Upper lobe of right lung (tissue), 1 donor: ENCODE measurements at places on chromosomes 7 and 10. TPM values are rescaled to one million over a fixed set of nuclear protein-coding genes. Genes with fewer than 3 reads are reported as not detected.

- DNase-seq, result no peak
Observed at GRCh38 chr7:73881352-73882046, 20.5 kb downstream of the TMEM270 start.

- no peak for DNase-seq
Observed at GRCh38 chr7:28102797-28103196, 77.8 kb downstream of the JAZF1 start.

GRCh38 chr7:90597563-90598253 lies 1.6 kb downstream of the CDK14 start:
- no peak for DNase-seq

DNA sequence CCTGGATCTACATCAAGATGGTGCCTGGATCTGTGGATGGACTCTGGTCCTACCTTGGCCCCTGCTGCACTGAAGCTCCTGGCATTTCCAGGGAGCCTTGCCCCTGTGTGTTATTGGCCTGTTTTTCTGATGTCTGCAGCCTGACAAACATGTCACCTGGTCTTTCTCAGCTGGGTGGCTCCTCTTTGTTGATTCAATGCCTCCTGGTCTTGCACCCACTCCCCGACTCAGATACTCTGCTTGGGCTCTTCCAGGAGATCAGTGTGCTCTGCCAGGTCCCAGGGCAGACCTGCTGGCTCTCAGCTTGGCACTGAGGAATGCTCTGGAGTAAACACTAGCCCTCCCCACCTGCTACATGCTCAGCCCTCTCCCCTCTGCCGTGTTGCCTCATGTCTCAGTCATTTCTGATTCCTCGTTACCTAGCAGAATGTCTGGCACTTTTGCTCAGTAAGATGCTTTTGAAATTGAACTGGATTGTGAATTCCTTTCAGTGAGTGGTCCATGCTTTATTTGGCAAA lies 253.3 kb upstream of the BMPER start:
- DNase-seq, result no peak

The RTKN2 gene
- 93.7 TPM for total RNA-seq
